WTC11 (cell line): ENCODE measurements at places on chromosomes 1 and 21.

DNA sequence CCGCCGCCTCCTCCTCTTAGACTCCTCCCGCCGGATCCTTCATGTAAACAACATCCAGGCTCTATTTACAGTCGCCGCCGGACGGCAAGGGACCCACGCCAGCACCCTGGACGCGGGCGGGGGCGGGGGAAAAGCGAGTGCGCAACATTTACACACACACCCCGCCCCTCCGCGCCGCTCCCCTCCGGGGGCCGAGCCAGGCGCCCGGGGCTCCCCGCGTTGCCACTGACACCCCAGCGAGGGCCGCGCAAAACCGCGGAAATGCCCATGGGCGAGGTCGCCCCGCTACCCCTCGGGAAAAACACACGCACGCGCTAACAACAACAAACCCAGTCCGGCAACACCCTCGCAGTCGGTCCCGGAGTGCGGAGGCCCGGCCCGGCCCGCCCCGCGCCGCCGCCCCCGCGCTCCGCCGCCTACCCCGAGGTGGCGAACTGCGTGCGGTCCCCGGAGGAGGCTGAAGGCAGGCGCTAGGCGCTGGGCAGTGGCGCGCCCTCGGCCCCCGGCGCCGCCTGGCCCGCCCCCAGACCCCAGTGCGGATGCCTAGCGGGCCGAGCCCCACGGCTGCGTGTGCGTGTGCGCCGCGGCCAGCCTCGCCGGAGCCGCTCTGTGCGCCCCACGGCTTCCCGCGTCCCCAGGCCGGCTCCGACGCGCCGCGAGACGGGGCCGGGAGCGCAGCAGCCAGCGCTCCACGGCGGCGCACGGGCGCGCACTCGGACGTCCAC lies 81.1 kb upstream of the AK4 start:
- peak; percentile 66 for DNase-seq

DNA sequence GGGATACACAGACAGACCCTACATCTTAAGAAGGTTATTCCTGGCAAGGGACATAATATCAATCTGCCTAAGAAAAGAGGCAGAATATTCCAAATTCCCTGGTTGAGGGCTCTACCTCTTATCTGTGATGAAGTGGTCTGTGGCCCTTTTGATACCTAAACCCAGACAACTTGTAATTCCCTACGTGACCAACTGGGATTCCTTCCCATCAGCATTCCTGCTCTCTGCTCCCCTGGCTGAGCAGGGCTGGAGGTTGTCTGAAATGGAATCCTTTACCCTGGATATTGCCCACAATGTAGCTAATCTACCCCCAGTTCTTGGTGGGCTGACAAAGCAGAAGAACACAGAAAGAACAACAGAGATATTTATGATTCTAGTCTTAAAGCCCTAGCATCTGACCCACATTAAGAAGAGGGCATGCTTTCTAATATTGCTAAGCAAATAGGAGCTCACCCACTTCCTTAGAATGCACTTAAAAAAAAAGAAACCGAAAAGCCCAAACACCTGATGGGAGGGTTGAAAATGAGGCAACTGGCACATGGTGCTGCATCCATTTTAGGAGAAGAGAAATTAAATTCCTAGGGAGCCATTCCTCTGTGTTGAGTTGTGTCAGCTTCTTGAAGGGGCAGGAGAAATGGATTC lies 36.8 kb downstream of the GADD45A start:
- no peak for DNase-seq

- no peak for DNase-seq
Measured at GRCh38 chr1:167611983-167612382, 18.0 kb upstream of the RCSD1 start.

GRCh38 chr21:38952890-38953289 lies 147.2 kb downstream of the ETS2 start:
- DNase-seq, result no peak

DNA sequence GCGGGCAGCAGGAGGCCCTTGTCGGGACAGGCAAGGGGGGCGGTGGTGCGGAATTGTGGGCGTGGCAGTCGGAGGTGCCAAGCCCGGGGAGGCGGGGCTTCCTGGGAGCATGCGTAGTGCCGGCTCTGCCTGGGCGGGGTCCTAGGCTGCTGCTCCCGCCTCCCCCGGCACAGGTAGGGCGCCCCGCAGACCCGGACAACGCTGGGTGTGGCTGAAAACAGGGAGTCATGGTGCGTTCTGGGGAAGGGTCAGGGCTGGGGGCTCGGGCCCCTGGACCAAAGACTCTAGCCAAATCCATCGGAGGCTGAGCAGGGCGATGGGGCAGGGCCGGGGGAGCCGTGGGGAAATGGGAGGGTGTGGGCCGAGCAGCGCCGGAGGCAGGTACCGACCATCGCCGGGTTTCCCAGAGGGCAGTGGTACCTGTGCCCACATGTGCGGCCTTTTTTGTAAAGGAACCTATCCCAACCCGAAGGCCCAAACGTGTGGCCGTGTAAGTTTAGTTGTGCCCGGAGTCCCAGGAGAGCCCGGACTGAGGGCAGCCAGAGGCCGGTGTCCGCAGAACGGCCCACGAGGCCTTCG lies 231.9 kb downstream of the SDCCAG8 start:
- peak; percentile 80 for DNase-seq

GRCh38 chr1:178300352-178300699 lies 196.4 kb downstream of the CLEC20A start:
- DNase-seq, result no peak

GRCh38 chr21:34942911-34943310 lies 106.2 kb downstream of the RUNX1 start:
- DNase-seq, result no peak
